ENCODE measurements at places on chromosomes 2 and 18. TPM values are rescaled to one million over a fixed set of nuclear protein-coding genes. Genes with fewer than 3 reads are reported as not detected.

FTCDNL1 gene
- total RNA-seq = 5.0 TPM

VWC2L gene
- total RNA-seq = not detected

ENOSF1 gene
- total RNA-seq = 51.8 TPM

RBM43 gene
- 16.9 TPM for total RNA-seq

REEP1 gene
- total RNA-seq = 79.5 TPM

TMEM237 gene
- total RNA-seq = 20.2 TPM

GPD2 gene
- total RNA-seq = 19.6 TPM

GPR55 gene
- not detected for total RNA-seq

C1GALT1C1L gene
- total RNA-seq = 4.3 TPM

GCKR gene
- total RNA-seq = 1.1 TPM

ZSWIM2 gene
- total RNA-seq = not detected

MCM6 gene
- total RNA-seq = 9.6 TPM

REG3G gene
- total RNA-seq = not detected

UGT1A10 gene
- total RNA-seq = not detected

CPLX4 gene
- total RNA-seq = not detected

QPCT gene
- total RNA-seq = 73.9 TPM

GREB1L gene
- 6.9 TPM for total RNA-seq

CLIP4 gene
- 94.6 TPM for total RNA-seq

CYB5A gene
- 533 TPM for total RNA-seq

FAM110C gene
- total RNA-seq = 0.16 TPM

CHRND gene
- not detected for total RNA-seq

RPRD1A gene
- total RNA-seq = 72.4 TPM

EN1 gene
- total RNA-seq = not detected

TTN gene
- total RNA-seq = 12.1 TPM

SANBR gene
- 18.5 TPM for total RNA-seq

ALKAL2 gene
- total RNA-seq = 0.33 TPM

FSHR gene
- total RNA-seq = not detected

ALPP gene
- total RNA-seq = not detected

TDRD15 gene
- total RNA-seq = not detected

EVX2 gene
- total RNA-seq = 4.6 TPM

ORC2 gene
- total RNA-seq = 14.0 TPM

PCARE gene
- total RNA-seq = under 0.01 TPM

COL4A4 gene
- 1.2 TPM for total RNA-seq

IGFBP2 gene
- total RNA-seq = 30.7 TPM

KCNIP3 gene
- total RNA-seq = 12.2 TPM

LRPPRC gene
- total RNA-seq = 60.3 TPM

CYBRD1 gene
- total RNA-seq = 119 TPM

SETBP1 gene
- total RNA-seq = 100 TPM

KIF1A gene
- total RNA-seq = 1.3 TPM

IL36B gene
- total RNA-seq = not detected

NYAP2 gene
- total RNA-seq = not detected

CAPG gene
- total RNA-seq = 28.1 TPM

TMEM198 gene
- total RNA-seq = 3.0 TPM

ASB1 gene
- 13.6 TPM for total RNA-seq

NR4A2 gene
- total RNA-seq = 1.8 TPM

RASGRP3 gene
- 9.2 TPM for total RNA-seq

DOK1 gene
- 21.4 TPM for total RNA-seq

STON1 gene
- 218 TPM for total RNA-seq

PROM2 gene
- total RNA-seq = 6.1 TPM

AKAIN1 gene
- not detected for total RNA-seq

B3GNT7 gene
- 3.2 TPM for total RNA-seq

STEAP3 gene
- 6.9 TPM for total RNA-seq

MAP2 gene
- total RNA-seq = 8.4 TPM

NCKAP5 gene
- total RNA-seq = 0.83 TPM

Measured in sigmoid colon (tissue), 7 donors.